Stimulated activated CD8-positive, alpha-beta memory T cell treated with anti-CD3 and anti-CD28 coated beads, Interleukin-4, amount 100 ng/mL, for 1 hour (primary cell): ENCODE measurements at places on chromosomes 4 and X.

- no peak for DNase-seq
These were observed 353.4 kb downstream of the SPRY1 start for GRCh38 chr4:123750044-123750443.

- no peak for DNase-seq
These were observed 498.9 kb downstream of the GLUD2 start for GRCh38 chrX:121546317-121546716.

DNA sequence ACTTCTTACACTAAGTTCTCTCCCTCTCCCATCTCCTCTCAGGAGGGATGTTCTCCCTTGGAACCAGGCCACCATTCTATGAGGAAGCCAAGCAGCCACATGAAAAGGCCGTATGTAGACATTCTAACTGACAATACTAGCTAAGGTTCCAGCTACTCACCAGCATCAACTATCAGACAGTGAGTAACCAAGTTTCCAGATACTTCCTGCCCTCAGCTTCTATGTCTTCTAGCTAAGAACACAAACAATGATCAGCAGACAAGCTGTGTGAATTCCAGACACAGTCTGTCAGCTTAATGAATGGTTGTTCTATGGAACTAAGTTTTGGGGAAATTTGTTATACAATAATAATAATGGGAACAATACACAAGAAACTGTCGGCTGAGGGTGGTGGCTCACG, 50.8 kb downstream of the SMIM14 start:
- DNase-seq: no peak

DNA sequence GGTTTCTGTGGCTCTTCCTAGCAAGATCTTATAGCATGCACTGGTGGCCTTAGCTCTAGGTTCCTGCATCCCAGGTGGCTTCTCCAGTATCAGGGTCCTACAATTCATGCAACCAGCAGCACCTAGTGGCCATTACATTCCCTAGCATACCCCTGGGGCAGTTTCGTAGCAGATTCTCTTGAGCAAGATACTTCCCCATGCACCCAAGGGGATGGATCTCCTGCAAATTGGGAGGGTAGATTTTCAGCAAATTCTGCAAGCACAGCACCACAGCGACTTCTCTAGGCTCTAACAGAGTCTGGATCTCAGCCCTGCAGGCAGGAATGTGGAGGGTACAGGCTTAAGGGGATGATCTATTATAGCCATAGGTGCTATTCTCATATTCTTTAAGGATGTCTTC, 13.1 kb upstream of the SLC9B1 start:
- no peak for DNase-seq

GRCh38 chr4:56276547-56276946, 110.7 kb downstream of the AASDH start:
- DNase-seq: no peak

DNA sequence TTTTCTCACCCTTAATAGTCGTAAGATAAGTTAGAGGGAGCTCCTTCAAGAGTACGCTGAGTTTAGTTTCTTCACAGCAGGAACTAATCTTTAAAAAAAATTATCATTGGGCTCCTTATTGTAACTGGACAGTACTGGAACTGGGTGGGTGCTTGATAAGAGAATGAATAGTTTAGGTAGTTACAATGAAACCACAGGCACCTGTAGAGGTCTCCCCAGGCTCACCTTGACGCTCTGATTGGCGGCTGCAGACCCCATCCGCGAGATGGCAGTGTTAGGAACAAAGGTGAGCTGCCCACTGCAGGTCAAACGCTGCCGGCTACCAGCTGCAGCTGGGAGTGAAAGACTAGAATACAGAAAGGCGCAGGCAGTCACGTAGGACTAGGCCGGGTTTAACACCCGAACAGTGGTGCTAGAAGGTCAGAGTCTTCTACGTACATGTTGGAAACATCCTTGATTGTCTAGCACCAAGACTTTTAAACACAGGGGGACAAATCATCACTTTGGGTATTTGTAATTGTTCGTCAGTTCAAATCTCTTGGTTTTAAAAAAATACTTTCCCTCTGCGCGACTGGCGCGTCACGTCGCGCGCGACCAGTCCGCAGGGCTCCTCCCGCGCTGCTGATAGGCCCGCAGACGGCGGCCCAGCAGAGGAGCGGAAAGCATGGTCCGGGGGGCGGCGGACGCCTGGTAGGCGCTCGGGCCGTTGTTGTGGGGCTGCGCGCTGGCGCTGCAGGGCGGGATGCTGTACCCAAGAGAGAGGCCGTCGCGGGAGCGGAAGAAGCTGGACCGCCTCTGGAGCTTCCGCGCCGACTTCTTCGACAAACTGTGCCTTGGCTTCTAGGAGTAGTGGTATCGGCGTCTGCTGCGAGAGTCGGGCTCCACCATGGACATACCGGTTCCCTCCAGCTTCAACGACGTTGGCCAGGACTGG, 45.6 kb downstream of the SMARCA5 start:
- peak; percentile 22 for DNase-seq

DNA sequence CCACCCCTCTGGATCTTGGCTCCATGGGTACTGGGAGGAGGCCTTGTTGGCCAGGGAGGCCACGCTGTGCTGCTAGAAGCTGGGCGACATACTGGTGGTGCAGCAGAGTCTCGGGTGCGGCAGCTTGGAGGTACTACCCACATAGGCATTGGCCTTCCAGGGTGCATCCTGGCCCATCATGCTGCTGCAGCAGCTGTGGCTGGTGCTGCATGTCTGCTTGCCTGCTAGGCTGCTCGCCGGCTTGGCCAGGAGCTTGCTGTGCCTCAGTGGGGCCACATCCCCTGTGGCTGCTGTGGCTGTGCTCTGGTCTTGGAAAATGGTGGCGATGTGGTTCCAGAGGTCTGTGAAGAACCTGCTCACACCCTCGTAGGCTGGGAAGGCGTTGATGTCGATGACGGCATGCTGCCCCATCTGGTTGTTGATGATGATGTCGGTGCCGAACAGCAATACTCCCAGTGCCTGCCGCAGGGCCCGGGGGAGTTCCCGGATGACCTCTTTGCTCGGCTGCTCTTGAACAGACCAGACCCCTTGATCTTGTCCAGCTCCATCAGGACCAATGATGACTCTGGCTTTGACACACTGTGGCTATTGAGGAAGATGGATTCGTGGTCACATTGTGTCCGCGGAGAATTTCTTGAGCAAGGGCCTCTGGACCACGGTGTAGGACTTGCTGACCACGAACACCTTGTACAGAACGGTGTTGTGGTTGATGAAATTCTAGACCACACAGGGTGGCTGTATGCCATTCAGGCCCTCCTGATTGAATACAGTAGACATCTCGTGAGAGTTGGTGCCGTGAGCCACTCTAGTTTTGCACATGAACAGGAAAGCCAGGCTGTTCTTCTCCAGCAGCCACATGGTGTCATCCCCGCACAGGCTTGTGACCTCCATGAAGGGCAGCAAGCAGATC, 11.8 kb downstream of the RBM10 start:
- no peak for DNase-seq

GRCh38 chr4:48333587-48333986, 7.7 kb upstream of the SLAIN2 start:
- no peak for DNase-seq

DNA sequence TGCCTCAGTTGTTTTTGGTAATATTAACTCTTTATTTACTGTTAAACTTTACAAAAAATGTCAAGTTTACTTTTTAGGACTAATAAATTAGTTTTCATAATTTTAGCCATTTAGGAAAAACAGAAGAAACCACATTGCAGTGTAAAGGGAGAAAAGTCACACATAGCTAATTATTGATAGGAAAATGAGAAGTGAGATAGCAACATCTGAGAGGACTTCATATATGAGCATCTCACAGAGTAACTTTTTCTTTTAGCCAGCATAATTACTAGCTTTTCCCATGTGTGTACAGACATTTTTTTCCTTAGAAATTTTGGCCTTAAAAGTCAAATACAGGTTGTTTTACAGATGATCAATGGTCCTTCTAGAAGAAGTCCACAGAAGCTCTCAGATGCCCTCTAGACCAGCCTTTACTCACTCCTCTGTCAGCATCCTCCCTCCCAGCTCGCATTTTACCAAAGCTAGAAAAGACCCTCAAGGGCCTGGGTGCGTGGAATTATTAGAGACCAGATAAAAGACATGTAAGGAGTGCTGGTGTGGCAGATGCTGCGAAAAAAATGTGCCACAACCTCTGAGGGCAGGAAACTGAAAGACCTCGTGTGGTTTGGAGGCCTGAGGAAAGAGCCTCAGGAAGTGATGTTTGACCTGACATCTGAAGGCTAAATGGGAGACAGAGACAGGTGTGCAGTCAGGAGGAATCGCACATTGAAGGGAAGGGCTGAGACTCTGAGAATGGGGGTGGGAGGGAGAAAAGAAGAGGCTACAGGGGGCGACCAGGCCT, 156.9 kb downstream of the CBR4 start:
- DNase-seq: no peak

DNA sequence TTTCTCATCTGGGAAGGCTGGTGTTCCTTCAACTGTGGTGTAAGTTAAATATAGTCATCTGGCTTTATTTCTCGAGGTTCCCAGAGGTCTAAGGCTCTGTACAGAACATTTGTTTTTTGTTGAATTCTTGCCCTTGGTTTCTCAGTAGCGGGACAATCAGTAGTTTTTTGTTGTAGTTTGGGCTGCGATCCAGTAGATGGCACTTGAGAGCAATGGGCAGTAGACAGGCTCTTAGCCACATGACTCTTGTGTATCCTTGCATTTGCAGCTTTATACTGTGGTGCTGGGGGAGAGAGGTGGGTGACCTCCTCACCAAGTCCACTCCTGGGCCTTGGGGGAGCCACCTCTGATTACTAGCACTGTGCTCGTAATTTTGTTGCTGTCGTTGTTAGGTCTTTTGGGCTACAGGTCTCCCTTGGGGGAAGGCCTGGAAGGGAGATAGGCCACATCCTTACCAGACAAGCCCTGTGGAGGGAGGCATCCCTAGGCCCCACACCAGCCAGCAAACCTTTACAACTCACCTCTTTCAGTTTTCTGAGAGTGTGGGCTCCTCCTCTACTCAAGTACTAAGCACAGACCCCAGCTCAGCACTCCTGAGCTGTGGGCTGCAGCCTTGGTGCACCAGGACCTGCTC, 8.1 kb downstream of the ETDB start:
- DNase-seq: no peak

GRCh38 chrX:137930533-137930932, 364.6 kb downstream of the ZIC3 start:
- no peak for DNase-seq

GRCh38 chr4:80125252-80126177, 52.5 kb upstream of the ANTXR2 start:
- DNase-seq: no peak

GRCh38 chr4:89681219-89681618, 155.7 kb downstream of the SNCA start:
- no peak for DNase-seq

DNA sequence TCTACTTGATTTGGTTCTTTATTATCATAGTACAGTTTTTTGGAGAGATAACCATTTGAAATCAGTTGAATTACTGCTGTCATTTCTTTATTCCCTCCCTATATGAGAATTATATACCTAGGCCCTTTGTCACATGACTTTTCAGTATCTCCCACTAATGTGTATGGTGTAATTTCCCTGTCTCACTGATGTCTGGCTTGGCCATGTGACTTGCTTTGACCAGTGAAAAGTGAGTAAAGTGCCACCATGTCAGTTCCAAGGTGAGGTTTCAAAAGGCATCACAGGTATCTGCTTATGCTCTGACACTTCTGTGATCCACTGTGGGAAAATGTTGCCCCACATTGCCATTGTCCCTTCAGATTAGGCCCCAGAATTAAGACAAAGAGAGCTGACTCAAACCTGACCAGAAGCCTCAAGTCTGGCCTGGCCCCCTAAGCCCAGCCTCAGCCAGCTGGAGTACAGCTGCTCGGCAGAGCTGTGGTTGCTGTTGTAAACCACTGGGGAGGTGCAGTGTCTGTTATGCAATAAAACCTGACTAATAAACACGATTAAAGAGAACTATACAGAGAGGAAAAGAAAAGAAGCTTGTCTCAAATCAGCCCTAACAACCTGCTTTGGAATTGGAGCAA, 27.5 kb downstream of the SETD7 start:
- DNase-seq: no peak

GRCh38 chrX:9789555-9789954, 3.3 kb downstream of the SHROOM2 start:
- no peak for DNase-seq

DNA sequence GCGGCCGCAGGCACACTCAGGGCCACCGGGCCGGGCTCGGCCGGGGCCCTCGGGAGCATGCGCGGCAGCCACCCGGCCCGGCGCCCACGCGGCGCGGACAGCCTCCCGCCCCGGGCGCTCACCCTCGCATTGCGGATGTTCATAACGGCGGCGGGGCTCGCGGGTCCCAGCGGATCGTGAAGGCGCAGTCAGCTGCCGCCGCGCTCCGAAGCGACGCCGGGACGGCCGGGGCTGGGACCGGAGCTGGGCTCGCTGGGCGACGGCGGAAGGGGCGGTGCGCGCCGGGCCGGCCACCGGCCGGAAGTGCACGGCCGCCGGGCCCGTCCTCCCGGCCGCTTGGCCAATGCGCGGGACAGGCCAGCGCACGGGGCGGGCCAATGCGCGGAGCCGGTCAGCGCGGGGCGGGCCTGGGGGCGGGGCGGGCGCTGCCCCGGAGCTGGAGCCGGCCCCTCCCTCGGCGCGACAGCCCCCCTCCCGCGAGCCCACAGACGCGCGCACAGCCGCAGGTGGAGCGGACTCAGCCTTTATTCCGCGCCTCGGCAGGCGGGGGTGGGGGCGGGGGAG, at the start of gene NAA10:
Gene NAA10, minus strand, starts transcription at position 276 of the 564 bp plus-strand sequence. Its CDS starts 133 bp downstream, at position 143.
- no peak for DNase-seq

- no peak for DNase-seq
These were observed 4.4 kb downstream of the ADRA2C start for GRCh38 chr4:3770323-3771163.

DNA sequence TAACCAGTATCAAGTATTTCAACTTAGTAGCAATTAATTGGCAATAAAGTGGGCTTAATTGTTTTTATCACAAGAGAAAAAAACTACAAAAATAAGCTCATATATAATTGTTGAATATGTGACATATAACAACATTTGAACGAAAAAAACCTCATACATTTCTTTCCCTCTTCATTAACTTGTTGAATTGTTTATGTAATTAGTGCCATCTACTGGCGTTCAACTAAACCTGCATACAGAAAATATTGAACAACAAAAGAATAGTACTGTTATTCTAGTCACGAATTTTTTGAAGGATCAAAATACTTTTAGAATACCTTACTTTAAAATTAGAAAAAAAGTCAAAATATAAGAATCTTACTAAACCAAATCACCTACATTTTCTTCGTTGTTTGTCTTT, 586.5 kb upstream of the FTHL17 start:
- DNase-seq: no peak

DNA sequence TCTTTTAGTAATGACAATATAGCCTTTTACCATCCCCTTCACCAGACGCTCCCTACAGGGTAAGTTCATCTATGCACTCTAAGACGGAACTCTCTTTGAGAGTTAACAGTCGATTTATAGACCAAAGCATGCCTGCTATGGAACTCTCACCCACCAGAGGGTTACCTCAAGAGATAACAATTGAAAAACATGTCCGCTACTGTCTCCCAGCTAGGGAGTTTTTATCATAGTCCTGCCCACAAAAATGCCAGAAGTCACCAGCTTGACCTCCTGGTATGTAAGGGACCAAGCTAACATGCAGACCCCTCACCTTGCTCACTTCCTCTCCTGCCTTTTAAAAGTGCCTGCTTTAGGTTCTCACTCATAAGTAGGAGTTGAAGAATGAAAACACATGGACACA, 16.7 kb upstream of the YTHDC1 start:
- DNase-seq: no peak
